Smooth muscle cell of the umbilical artery (primary cell): ENCODE measurements at places on chromosomes 6 and 20. TPM values are rescaled to one million over a fixed set of nuclear protein-coding genes. Genes with fewer than 3 reads are reported as not detected.

Gene SLC22A3
- total RNA-seq, result 142 and 243 TPM in 2 replicates

Gene SIGLEC1
- total RNA-seq, result not detected in 2 replicates

Gene KIAA0408
- total RNA-seq, result 1.5 and 6.9 TPM in 2 replicates

Gene LHFPL5
- not detected in 2 replicates for total RNA-seq

Gene SLC17A2
- total RNA-seq, result not detected in 2 replicates

Gene SPATA2
- total RNA-seq, result 1.8 and 3.0 TPM in 2 replicates

Gene KCNB1
- total RNA-seq, result not detected in 2 replicates

Gene C20orf144
- 0.05 and 0.30 TPM in 2 replicates for total RNA-seq

Gene TSHZ2
- total RNA-seq, result 0.65 TPM in 1 of 2 replicates, not detected in the other

Gene TSPO2
- total RNA-seq, result not detected in 2 replicates

Gene SRMS
- total RNA-seq, result not detected in 2 replicates

Gene OPRM1
- total RNA-seq, result not detected in 2 replicates

Gene ANKRD66
- total RNA-seq, result not detected in 2 replicates

Gene NKAIN4
- total RNA-seq, result not detected in 2 replicates

Gene LTA
- total RNA-seq, result not detected in 2 replicates

Gene CALHM4
- not detected in 2 replicates for total RNA-seq

Gene ZC2HC1B
- not detected in 2 replicates for total RNA-seq

Gene GPR6
- not detected in 2 replicates for total RNA-seq
